Hindlimb muscle (tissue), 1 donor: ENCODE measurements at places on chromosomes 11 and 22.

DNA sequence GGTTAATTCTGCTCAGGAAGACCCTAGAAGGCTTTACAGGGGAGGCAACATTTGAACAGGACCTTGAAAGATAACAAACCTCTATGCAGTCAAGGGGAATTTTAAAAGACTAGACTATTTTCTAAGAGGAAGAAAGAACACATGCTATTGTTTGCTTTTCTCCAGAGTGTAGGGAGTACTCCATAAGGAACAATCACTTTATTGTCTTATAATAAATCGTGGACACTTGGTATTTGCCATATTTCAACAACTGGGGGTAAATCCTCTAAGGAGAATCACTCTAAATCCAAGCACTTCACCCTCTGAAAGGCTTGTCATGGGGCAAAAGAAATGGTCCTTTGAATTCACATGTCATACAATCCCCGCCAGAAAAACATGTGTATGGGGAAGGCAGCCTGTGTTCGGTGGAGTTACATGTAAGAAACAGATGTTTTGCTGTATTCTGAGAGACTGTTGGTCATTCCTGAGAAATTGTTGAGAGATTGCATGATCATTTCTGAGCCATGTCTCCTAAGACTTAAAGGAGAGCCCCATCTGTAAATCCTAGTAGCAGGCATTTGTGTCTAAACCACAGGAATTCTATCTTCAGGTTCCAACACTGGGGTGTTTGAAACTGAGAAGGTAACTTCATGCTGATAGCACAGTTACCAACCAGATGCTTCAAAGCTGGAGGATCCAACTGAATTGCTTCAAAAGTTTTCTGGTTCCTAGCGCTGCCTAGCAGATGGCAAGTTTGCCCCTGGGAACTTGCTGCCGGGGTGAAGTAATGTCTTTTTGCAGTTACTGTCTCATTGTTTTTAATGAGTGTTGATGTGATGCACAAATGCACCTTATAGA lies 66.8 kb downstream of the FZD4 start:
- no peak for DNase-seq

DNA sequence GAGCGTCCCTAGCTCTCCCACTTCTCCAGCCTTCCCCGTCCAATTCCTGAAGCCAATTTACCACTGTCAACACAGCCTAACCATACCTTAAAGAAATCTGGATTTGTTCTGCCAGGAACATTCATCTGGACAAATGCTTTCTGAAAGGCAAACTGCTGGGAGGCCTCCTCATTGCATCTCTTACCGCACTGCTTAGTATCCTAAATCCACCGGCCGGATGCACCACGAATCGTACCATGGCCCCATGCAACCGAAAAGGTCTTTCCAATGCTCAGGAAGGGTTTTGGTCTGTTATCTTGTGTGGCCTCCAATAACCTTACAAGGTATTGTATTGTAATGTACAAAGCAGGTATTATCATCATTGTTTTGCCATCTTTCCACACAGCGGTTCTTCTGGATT lies 57.6 kb downstream of the MYH9 start:
- DNase-seq: no peak

- DNase-seq: no peak
Measured at GRCh38 chr11:115941481-115941993, 437.3 kb upstream of the CADM1 start.

GRCh38 chr11:99739464-99740089 lies 718.8 kb downstream of the CNTN5 start:
- peak; percentile 22 for DNase-seq

DNA sequence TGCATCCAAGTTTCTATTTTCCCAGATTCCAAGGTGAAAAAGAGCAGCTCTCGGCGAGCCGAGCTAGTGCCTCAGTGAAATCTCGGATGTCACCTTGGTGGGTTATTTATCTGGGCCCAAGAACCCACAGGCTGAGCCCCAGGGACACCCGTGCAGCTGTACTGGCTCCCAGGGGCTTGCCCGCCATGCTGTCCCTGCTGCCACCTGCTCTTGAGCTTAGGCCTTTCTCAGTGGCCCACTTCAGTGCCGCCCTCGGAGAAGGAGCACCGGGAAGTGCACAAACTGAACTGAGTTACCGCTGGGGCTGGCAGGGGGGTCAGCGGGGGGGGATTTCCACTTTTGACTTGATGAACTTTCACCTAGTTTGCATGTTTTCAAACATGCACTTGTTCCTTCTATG lies 27.9 kb downstream of the CPT1A start:
- no peak for DNase-seq

DNA sequence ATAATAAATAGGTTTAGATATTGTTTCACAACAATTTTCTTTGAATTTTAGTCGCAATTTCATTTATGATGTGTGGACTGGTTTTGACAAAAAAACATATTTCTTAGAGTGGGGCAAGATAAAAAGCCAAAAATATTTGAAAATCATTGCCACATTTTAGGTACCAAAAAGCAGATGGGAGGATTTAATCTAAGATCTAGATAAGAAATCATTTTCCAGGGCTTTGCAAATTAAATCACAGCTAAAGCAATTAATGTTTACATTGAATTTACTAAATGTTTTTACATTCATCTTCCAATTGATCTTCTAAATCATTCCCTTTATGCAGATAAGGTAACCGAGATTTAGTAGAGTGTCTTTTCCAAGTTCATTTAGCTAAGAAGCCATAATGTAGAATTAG lies 1386.0 kb upstream of the TENM4 start:
- no peak for DNase-seq

DNA sequence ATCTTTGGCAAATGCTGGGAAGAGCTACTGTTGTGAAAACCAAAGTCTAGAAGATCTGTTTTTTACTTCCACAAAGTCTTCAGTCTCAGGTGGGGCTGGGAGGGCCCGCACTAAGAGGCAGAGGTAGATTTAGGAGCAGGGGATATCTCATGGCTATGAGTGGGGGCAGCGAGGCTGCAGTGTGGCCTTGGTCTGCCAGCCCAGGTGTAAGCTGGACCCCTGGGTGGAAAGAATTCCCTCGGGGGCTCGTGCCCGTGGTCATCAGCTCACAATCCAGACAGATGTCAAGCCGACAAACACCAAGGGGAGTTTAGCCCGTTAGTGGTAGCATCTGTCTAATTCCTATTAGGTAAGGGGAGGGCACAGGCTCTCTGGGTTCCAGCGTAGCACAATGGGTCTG lies 9.0 kb downstream of the PKNOX2 start:
- no peak for DNase-seq

DNA sequence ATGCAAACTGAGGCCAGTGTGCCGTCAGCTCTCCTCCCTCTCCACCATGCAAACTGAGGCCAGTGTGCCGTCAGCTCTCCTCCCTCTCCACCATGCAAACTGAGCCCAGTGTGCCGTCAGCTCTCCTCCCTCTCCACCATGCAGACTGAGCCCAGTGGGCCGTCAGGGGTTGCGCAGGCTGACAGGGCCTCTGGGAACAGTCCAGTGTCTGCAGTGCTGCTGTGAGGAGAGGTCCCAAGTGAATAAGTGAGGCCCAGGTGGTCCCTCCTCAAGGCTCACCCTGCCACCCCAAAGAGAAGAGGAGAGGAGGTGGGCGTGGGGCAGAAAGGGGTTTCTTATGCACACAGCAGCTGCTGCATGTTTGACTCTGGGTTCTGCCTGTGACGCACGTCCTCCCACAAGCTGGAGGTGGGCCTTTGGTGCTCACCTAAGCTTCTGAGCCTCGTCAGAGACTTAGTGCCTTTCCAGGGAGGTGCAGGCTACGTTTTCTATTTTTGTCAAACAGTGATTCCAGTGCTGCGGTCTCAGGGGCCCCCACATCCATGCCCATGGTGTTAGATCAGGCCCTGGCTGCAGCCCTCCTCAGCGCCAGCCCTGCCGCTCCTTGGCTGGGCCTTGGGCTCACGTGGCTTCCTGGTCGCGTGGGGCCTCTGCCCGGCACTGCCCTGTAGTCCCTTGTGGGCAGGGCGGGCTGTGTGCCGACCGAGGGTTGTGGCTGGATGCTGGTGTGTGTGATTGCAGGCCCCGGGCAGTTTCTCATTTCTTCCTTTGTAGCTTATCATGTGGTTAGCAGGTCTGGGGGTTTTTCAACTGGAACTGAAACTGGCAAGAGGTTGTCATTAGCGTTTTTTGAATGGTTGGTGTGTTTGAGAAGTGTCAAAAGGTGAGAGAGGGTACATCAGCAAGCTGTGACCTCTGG lies 7.1 kb downstream of the TPCN2 start:
- DNase-seq: no peak

DNA sequence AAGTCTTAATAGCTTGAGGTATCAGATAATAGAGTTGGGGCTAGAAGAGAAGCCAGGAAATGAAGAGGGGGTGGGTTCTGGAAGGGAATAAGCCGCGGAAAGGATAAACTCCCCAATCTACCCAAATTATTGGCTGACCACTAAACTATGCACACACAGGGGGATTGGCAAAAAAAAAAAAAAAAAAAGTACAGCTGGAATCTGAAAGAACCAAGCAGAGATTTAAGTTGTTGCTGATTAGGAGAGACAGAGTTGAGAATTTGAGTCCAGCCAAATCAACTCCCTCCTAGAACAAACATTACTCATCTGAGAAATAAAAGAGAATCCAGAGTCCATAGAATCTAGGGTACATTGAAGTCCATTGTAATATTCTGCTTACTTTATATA lies 134.9 kb downstream of the CCDC81 start:
- DNase-seq: peak; percentile 49

DNA sequence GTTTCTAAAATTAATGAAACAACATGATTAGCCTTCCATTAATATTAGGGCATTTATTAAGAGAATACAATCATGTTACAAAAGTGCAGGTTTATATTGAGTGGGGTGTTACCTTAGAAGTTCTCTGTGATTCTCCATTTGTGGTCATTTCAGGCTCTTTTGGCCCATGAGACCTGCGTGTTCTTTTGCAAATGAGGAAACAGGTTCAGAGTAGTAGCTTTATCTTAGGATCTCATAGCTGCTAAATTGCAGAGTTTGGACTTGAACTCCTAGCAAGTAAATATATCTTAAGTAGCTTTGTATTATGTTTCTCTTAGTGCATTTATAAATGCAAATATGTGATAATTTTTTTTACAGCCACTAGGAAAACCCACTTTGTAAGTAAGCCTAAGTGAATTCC lies 18.3 kb downstream of the FAR1 start:
- DNase-seq: no peak

GRCh38 chr11:102118937-102119336 lies 8.7 kb downstream of the YAP1 start:
- no peak for DNase-seq

- peak; percentile 11 for DNase-seq
Measured at GRCh38 chr11:31106968-31107576, 262.5 kb downstream of the DCDC1 start.

DNA sequence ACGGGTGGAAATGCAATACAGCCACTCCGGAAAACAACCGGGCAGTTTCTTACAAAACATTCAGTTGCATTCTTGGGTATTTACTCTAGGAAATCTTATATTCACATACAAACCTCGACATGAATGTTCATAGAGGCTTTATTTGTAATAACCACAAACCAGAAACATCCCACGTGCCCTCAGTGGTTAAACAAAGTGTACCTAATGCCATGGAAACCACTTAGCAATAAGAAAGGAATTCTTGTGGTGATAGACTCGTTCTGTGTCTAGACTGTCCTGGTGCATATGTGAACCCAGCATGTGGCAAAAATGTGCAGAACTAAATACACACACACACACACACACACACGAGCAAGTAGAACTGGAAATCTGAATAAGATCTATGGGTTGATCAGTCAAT lies 1073.3 kb downstream of the TBC1D22A start:
- no peak for DNase-seq

DNA sequence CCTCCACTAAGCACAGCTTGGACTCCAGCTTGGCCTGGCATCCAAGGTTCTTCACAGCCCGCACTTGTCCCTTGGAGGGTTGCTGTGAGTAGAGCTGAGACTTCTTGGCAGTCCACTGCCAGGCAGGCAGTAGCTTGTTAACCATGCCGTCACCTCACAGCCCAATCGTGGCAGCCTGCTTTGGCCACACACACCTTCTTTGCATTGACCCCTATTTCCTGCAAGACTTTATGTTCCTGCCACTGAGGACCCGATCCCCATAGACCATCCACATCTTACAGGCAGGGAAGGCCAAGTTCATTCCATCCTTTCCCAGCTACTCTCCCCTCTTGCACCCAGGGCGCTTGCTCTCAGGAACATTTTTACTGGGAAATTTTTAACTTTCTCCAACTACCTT lies 2.5 kb upstream of the PYGM start:
- DNase-seq: no peak

- no peak for DNase-seq
Measured at GRCh38 chr11:18324381-18324780, 2.0 kb downstream of the GTF2H1 start.

GRCh38 chr11:43521471-43521870 lies 159.1 kb upstream of the HSD17B12 start:
- no peak for DNase-seq

GRCh38 chr11:3808861-3809623 lies 682 bp downstream of the PGAP2 start:
- no peak for DNase-seq

GRCh38 chr11:134022748-134023147 lies 46.1 kb upstream of the JAM3 start:
- DNase-seq: no peak

DNA sequence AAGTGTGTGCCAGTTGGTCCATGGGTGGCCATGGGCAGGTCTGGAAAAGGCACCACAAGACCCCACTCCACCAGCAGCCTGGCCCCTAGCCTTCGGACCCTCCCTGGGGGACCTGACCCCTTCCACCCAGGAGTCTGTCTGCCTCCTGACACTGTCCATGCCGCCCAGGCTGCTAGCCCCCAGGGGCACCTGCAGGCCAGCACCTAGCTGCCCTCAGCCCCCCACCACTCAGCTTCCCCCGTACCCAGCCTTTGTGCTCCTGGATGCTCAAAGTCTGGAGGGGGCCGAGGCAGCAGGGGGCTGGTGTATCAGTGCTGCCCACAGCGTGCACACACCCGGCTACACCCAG lies 34.3 kb upstream of the OR10G7 start:
- no peak for DNase-seq

- no peak for DNase-seq
Measured at GRCh38 chr11:107198490-107199007, 180.3 kb upstream of the GUCY1A2 start.

DNA sequence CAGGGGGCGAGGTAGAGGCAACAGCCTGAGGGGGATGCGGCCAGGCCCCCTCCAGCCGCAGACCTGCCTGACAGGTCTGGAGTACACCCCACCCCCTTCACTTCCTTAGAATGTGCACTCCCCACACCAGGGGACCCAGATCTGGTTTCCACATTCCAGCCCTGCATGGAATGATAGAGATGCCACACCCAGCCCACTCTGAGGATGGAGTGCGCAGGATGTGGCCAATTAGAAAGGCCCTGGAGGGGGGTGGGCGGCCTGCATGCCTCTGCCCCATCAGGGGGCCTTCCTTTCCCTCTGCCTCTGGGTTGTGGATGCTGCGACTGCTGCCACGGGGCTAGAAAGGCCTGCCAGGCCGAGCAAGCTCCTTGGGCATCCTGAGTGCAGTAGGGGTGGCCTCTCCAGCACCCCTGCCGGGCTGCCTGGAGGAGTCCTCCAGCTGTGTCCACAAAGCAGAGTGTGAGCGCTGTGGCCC lies 28.2 kb upstream of the MGAT3 start:
- no peak for DNase-seq
